ENCODE measurements at places on chromosomes 5 and 9. TPM values are rescaled to one million over a fixed set of nuclear protein-coding genes. Genes with fewer than 3 reads are reported as not detected.

The LRRTM2 gene
- 118 TPM for total RNA-seq

The NUTM2F gene
- total RNA-seq = not detected

The PTPRD gene
- 205 TPM for total RNA-seq

The PCDHB1 gene
- total RNA-seq = 0.25 TPM

The NKD2 gene
- 3.2 TPM for total RNA-seq

The PCDHB15 gene
- total RNA-seq = 16.0 TPM

The SLC28A3 gene
- total RNA-seq = not detected

The HINT1 gene
- total RNA-seq = 107 TPM

The NR4A3 gene
- total RNA-seq = 9.1 TPM
